ENCODE measurements at places on chromosomes 11 and 22. TPM values are rescaled to one million over a fixed set of nuclear protein-coding genes. Genes with fewer than 3 reads are reported as not detected.
A peak's percentile ranks its signal among the peaks of the same experiment; 100 is the strongest.

UCP2 gene
- 47.7 TPM for polyA plus RNA-seq

RFPL1 gene
- 0.37 TPM for polyA plus RNA-seq

OR52K2 gene
- 0.04 TPM for polyA plus RNA-seq

DNA sequence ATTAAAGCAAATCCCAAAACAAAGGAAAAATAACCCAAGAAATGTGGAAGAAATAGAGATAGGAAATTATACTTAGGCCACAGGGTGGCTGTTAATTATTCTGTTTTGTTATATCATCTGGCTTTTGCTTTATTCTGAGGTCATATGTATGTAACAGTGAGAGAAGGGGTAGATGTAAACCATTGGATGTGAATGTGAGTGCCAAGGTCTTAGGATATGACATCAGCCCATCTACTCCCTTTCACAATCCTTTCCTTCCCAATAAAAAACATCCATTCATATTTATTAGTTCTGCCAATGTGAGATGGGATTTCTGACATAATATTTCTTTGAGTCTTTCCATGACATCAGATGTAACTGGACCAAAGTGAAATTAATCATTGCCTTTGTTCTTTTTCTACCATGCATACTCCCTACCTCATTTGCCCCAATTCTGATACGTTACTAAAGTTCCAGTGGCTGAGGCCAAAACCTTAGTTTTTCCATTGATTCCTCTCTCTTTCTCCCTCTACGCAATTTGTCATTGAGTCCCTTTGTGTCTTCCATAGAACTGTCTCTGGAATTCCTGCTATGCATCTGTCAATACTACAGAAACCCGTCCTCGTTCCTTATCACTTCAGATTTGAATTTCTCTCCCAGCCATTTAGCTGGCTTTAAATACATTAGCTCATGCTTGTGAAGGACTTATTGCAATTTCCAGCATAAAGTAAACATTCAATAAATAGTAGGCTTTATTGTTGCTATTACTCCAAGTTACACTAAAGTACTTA lies 170.3 kb downstream of the ARHGAP42 start:
- H3K27ac ChIP-seq = no peak overlapping the region
- no peaks in the 10 kb centered on the region for H3K36me3 ChIP-seq
- H3K4me3 ChIP-seq = no peak overlapping the region

DNA sequence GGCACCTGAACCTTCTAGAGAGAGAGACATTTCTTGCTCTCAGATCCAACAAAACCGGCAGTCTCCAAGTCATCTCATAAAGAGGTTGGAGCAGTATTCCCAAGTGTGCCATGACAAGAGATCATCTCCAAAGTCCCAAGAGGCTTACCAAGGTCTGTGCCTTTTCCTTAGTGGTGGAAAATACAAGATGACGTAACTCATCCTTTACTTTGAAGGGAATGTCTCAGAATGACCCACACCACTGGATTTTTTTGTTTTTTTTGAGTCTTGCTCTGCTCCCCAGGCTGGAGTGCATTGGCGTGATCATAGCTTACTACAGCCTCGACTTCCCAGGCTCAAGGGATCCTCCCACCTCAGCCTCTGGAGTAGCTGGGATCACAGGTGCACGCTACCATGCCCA lies 71.0 kb upstream of the SLC22A12 start:
- H3K36me3 ChIP-seq = no peaks in the 10 kb centered on the region
- no peak for DNase-seq
- no peak overlapping the region for H3K4me3 ChIP-seq
- H3K4me1 ChIP-seq = no peaks in the 10 kb centered on the region
- peaks cover 52% of the 10 kb centered on the region for H3K27me3 ChIP-seq

- H3K4me3 ChIP-seq = no peak overlapping the region
- no peaks in the 10 kb centered on the region for H3K36me3 ChIP-seq
- H3K4me1 ChIP-seq = no peaks in the 10 kb centered on the region
- no peak overlapping the region for H3K27ac ChIP-seq
Measured at GRCh38 chr11:87832211-87832610, 343.0 kb downstream of the RAB38 start.

DNA sequence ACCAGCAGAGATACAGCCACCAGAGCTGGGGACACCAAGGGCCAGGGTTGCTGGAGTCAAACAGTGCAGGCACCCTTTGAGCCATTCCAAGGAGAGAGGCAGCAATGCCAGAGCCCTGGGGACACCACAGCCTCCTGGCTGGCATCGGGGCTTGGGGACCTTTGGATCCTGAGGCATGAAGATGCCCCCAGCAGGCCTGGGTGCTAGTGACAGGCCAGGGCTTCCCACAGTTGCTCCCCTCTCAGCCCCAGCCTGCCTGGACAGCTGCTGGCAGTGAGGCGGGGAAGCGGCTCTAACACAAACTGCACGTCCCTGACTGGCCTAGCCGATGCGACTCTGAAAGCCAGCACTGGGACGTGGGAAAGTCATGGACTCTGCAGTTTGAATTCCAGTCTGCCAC lies 2.7 kb downstream of the CD5 start:
- no peak overlapping the region for H3K4me3 ChIP-seq
- no peaks in the 10 kb centered on the region for H3K4me1 ChIP-seq
- no peaks in the 10 kb centered on the region for H3K36me3 ChIP-seq
- DNase-seq = no peak

KRTAP5-7 gene
- 0.16 TPM for polyA plus RNA-seq

DNA sequence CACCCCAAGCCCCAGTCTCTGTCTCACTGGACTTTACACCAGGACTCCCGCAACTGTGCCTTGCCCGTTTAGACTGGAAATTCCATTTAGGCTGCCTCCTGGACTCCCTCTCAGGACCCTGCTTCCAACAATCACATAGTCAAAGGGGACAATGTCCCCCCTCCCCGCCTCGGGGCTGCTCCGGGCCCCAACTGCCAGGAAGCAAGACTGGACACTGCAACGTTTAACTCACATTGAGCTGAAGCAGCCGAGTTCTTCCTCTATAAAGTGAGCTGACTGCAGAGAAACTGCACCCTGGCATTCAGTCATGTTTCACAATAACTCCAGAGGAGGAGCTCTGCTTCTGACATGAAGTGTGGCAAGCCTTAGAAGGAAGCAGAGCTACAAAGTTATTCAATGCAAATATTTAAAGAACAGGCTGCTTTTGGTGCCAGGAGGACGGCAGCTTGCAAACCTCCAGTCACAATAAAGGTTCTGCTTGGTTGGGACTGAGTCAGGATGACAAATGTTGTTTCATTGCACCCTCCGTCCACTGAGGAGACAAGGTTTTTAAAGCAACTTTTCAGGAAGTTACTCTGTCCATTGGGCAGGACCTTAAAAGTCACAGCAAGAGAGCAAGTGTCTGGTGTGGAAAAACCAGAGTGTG lies 19.9 kb downstream of the PACSIN2 start:
- peak overlapping the region; percentile 26 for H3K4me3 ChIP-seq
- peak; percentile 95 for DNase-seq
- H3K4me1 ChIP-seq = peaks cover 46% of the 10 kb centered on the region
- peaks cover 2% of the 10 kb centered on the region for H3K36me3 ChIP-seq
- peak overlapping the region; percentile 94 for H3K27ac ChIP-seq

SLC3A2 gene
- polyA plus RNA-seq = 182 TPM

DNA sequence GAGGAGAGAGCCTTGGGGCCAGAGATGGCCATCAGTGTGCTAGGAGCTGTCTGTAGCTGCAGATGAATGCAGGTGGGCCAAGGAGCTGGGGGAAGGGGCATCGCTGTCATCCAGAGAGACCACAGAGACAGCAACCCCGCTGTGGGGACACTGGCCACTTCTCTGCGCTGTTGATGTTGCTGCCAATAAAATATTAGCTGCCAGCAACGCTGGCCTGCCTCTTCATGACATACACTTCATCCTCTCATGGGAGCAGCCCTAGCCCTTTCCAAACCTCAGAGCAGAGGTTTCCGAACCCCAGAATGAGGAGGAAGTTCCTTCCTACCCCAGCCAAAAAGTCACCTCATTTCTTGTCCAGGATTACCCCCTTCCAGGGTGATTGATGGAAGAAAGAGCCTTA lies 106.2 kb downstream of the PARVA start:
- H3K27ac ChIP-seq = no peak overlapping the region
- no peak for DNase-seq
- H3K36me3 ChIP-seq = peaks cover 26% of the 10 kb centered on the region
- H3K27me3 ChIP-seq = no peaks in the 10 kb centered on the region
- no peaks in the 10 kb centered on the region for H3K4me1 ChIP-seq
- no peak overlapping the region for H3K4me3 ChIP-seq

PRR33 gene
- polyA plus RNA-seq = 0.67 TPM

ZNF280B gene
- polyA plus RNA-seq = 2.3 TPM

DNA sequence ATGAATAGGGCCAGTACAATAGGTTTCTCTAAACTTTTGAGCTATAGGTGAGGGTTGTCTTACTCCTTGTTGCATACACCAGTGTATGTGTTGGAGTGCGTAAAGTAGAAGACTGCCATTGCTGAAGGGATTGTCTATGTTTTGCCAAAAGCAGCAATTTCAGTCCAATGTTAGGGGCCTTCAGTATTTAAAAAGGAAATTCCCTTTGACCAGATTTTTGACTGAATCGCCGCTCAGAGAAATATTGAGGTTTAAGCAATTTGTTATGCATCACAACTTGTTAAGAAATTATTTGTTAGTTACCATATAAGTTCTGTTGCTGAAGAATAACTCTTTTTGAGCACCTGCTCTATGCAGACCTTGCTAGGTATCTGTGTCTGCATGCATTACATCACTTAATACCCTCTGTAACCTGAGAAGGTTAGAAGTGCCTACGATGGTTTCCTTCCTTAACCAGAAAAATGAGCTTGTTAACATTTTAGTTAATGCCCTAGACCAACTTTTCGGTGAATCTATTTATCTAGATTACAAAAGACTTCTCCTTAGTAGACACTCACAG lies 33.9 kb downstream of the MMP20 start:
- H3K4me1 ChIP-seq = peaks cover 4% of the 10 kb centered on the region
- H3K27ac ChIP-seq = no peak overlapping the region
- no peaks in the 10 kb centered on the region for H3K27me3 ChIP-seq
- no peak overlapping the region for H3K4me3 ChIP-seq

DNA sequence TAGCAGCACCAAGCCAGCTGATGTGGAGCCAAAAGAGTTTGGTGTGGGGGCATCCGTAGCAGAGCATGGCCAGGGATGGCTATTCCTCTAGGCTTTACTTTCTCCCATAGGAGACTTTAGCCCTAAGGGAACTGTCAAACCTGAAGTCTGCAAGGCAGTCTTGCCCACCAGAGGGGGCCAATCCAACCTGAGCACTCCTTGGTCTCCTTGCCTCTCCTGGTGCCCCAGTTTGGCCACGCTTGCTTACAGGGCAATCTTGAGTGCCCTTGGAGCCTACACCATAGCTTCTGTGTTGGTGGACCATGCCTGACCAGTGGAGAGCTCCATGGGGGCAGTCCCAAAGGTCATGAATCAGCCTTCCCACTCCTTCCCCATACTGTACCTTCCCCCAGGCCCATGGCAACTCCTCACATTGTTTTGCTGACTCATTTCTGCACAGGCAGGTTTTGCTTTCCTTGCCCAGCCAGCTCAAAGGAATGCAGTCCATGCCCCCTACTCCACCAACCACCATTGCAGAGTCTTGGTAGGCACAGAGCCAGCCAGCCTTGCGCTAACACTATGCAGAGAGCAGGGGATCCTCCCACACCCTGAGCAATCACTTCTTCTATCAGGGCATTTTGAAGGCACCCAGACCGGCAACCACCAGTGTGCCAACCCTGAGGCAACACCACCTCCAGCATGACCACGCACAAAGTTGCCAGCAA lies 1421.2 kb upstream of the RAG2 start:
- no peaks in the 10 kb centered on the region for H3K4me1 ChIP-seq
- no peak overlapping the region for H3K27ac ChIP-seq
- no peaks in the 10 kb centered on the region for H3K27me3 ChIP-seq
- H3K4me3 ChIP-seq = no peak overlapping the region
- no peaks in the 10 kb centered on the region for H3K36me3 ChIP-seq

GNG3 gene
- 10.9 TPM for polyA plus RNA-seq

DNA sequence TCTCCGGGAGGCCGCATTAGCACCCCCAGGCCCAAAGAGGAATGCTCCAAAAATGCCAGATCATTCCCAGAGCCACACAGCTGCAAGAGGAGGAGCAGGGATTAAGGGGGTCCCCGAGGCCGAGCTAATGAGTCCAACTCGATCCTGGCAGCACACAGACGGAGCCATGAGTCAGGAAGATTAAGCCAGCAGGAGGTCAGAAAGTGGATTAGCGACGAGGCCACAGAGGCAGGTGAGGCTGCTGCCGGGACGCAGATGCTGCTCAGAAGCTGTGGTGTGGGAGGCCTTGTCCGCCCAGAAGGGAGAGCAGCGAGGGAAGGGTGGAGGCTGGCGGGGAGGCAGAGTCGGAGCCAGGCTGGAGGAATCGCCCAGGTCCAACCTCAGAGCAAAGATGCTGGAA lies 120.5 kb downstream of the SHANK2 start:
- no peak overlapping the region for H3K4me3 ChIP-seq
- H3K4me1 ChIP-seq = no peaks in the 10 kb centered on the region
- H3K27me3 ChIP-seq = no peaks in the 10 kb centered on the region
- no peak overlapping the region for H3K27ac ChIP-seq
- H3K36me3 ChIP-seq = peaks cover 10% of the 10 kb centered on the region

GRCh38 chr11:62842171-62842741 lies 2.9 kb upstream of the WDR74 start:
- peaks cover 5% of the 10 kb centered on the region for H3K36me3 ChIP-seq
- DNase-seq = no peak
- H3K27ac ChIP-seq = peak overlapping the region; percentile 94
- H3K4me1 ChIP-seq = peaks cover 15% of the 10 kb centered on the region
- peak overlapping the region; percentile 61 for H3K4me3 ChIP-seq

GRCh38 chr22:49307481-49307830 lies 520.2 kb downstream of the BRD1 start:
- no peak overlapping the region for H3K4me3 ChIP-seq
- no peak overlapping the region for H3K27ac ChIP-seq
- H3K27me3 ChIP-seq = no peaks in the 10 kb centered on the region
- DNase-seq = no peak

DNA sequence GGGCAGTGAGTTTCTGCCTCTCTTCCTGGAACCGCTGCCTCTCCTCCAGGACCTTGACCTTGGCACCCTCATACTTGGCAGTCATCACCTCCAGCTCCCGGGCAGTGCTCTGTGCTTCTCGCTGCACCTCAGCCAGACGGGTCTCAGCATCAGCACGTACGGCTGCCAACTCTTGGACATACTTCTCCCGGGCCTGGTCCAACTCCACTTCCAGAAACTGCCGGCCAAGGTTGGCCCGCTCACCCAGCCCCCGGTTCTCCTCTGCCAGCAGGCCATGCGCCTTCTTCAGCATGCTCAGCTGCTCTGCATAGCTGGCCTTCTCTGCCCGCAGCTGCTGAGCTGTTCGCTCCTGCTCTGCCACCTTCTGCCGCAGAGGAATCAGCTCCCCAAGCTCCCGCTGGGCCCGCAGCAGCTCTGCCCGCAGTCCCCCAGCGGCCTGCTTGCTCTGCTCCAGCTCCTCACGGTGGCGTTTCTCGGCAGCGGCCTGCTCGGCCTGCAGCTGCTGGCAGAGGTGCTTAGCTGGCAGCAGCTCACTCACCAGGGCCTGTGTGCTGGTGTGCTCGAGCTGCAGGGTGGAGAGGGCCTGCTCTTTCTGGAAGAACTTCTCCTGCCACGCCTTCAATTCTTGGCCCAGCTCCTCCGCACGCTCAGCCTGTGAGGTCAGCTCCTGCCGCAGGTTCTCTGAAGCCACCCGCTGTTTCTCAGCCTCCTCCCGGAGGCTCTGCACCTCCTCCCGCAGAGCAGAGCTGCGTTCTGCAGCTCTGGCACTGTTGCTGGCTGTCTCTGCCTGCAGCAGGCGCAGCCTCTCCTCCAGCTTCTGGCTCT lies 14.4 kb downstream of the IL18BP start:
- no peak overlapping the region for H3K4me3 ChIP-seq
- no peak for DNase-seq
- no peaks in the 10 kb centered on the region for H3K4me1 ChIP-seq
- peaks cover 99% of the 10 kb centered on the region for H3K36me3 ChIP-seq
- H3K27me3 ChIP-seq = no peaks in the 10 kb centered on the region
- no peak overlapping the region for H3K27ac ChIP-seq

IFITM10 gene
- polyA plus RNA-seq = 0.67 TPM

FOXRED1 gene
- 39.4 TPM for polyA plus RNA-seq

All from large intestine (tissue), 12 donors.